AG20443 (cell line): ENCODE measurements at places on chromosomes 5 and 9.
A peak's percentile ranks its signal among the peaks of the same experiment; 100 is the strongest.

DNA sequence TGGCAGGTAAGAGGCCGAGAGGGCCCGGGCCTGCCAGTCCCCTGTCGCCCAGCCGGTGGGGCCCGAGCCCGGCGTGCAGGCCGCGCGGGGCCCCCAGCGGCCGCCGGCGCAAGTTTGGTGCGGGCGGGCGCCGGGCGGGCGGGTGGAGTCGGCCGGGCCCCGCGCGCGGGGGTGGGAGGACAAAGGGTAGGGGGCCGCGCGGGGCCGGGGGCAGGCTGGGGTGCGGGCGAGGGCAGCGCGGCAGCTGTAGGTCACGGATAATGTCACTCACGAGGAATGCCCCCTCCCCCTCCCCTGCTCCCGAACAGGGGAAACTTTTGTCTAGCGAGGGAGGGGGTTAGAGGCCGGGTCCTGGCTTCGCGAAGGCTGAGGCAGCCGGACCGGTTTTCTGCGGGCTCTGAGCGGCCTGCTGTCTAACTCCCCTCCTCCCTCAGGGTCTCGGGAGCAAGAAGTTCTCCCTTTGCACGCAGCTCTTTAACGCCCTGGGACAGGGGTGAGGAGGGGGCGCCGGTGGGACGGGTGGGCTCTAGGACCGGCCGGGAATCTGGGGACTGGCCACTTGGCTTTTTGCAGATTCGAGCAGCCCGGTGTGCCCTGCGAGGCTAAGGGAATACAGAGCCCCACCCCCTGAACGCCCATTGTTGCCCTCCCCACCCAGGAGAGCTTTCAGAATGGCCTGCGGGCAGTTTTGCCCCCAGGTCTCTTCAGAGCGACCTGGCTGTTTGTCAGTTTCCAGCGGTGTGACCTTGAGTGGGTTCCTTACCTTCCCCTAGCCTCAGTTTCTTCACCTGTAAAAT, 21.3 kb upstream of the NDST1 start:
- peak; percentile 58 for DNase-seq

GRCh38 chr5:150158170-150158949, 2.7 kb upstream of the PDGFRB start:
- DNase-seq, result peak; percentile 58

DNA sequence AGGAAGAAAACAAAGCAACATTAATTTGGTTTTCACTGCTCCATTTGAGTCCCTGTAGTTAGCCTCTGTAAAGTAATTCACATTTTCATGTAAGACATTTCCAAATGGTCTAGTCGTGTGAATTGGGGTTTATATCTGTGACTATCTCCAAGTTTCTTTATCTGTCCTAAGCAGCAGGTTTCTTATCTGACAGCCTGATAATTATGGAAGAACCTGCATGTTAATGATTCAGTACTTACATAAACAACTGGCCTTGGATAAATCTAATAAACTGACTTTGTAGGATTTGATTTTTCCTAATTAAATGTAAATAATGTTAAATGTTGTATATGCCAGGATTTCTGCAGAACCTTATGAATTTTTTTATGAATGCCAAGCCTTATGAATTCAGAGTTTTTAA, 964.9 kb downstream of the NR2F1-AS1 start:
- DNase-seq, result no peak

DNA sequence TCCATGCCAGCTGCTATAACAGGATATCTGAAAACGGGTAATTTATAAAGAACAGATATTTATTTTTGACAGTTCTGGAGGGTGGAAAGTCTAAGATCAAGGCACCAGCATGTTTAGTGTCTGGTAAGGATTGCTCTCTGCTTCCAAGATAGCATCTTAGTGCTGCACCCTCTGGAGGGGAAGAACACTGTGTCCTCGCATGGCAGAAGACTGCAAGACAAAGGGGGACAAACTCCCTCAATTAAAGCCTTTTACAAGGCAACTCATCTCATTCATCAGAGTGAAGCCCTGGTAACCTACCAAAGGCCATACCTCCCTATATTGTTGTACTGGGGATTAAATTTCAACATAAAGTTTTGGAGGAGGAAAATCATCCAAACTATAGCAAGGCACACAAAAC, 298.9 kb upstream of the EDIL3 start:
- DNase-seq, result no peak
